ENCODE measurements at places on chromosomes 4 and X.

DNA sequence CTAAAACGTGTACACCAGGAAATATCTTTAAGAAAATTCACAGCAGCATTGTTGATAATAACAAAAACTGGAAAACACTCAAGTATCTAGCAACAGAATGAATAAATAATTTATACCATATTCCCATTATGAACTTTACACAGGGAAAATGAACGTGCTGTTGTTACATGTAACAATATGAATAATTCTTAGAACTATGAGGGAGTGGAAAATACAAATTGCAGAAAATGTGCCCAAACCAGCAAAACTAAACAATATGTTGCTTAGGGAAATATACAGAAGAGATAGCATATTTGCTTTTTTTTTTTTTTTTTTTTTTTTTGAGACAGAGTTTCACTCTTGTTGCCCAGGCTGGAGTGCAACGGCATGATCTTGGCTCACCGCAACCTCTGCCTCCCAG is 14.8 kb upstream of the FAT1 start:
- DNase-seq = no peak

GRCh38 chr4:103075435-103075893 is 1.1 kb downstream of the SLC9B2 start:
- DNase-seq = no peak

GRCh38 chr4:3852309-3852708 is 86.1 kb downstream of the ADRA2C start:
- DNase-seq = no peak

DNA sequence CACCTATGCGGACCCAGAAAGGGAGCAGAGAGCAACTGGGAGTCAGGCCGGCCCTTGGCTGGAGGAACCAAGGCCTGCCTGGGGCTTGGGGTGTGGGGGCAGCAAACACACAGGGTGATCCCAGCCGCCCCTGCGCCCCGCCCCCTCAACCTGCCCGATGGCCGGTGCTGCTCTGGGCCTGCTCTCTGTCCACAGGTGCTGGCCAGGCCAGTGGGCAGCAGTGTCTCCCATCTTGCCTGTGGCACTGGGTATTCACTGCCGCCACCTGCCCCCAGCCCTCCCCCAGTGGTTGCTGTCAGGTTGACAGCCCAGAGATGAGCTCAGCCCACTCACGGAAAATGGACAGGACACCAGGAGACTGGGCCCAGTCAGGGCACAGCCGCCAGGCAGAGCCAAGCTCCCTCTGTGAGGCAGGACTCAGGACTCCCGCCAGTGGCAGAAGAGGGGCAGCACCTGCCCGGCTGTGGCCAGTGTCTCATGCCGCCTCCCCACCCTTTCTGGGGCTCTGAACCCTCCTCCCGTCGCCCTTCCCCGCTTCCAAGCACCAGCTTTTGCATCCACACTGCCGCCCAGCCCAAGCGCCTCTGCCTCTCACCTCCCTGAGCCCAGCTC is 4.7 kb downstream of the NKX1-1 start:
- no peak for DNase-seq

DNA sequence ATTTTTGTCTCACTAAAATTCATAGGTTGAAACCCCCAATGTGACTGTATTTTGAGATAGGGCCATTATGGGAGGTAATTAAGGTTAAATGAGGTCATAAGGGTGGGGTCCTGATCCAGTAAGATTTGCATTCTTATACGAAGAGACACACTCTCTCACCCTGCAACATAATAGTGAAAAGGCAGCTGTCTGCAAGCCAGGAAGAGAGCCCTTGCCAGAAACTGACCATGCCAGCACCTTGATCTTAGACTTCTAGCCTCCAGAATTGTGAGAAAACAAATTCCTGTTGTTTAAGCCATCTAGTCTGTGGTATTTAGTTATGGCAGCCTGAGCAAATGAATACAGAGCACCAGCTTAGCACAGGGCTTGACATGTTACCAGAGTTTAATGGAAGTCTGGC is 17.5 kb upstream of the IGSF1 start:
- no peak for DNase-seq
